Cardiac fibroblast (primary cell): ENCODE measurements at places on chromosomes 7 and 10.

GRCh38 chr10:34505338-34505737 is 309.8 kb downstream of the PARD3 start:
- DNase-seq, result no peak

GRCh38 chr7:129865925-129866201 is 86.9 kb downstream of the UBE2H start:
- DNase-seq, result no peak

DNA sequence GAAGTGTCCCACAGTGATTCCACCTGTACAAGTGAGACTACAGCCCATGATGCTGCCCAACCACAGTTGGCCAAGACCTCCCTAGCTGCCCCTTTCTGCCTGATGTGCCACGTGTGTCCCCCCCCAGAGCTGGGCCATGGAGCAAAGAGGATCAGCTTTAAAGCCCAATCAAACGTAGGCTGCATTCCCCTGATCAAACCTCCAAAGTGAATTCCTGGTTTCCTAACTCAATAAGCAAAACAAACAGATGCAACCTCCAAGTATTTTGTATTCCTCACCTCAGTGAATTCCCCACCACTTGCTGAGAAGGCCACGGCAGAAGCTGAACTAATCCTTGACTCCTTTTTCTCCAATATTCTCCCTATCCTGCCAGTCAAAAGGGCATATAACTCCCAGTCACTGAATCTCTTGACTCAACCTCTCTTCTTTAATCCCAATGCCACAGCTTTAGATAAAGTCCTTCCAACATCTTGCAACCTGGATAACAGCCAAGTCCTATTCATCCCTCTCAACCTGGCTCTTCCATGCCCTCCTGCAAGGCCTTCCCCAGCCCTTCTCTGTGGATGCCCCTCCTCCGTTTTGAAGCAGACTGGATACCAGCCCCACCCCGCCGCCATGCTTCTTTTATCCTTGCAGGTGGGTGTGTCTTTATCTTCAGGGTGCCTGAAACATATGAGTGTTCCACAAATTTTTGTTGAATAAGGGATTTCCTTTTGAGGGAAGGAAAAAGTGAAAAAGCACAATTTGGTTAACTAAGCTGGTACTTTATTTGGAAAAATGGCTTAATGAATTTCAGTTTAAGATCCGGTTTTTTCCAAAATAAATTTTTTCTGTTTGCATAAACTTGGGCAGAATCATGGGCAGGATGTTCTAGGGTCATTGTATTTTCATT is 285.2 kb upstream of the MKLN1 start:
- no peak for DNase-seq

GRCh38 chr7:156668130-156668741 is 27.7 kb downstream of the RNF32 start:
- DNase-seq, result peak; percentile 25

GRCh38 chr7:128407751-128408708 is 1.8 kb downstream of the IMPDH1 start:
- DNase-seq, result no peak

GRCh38 chr7:13839063-13839462 is 150.4 kb downstream of the ETV1 start:
- DNase-seq, result no peak

DNA sequence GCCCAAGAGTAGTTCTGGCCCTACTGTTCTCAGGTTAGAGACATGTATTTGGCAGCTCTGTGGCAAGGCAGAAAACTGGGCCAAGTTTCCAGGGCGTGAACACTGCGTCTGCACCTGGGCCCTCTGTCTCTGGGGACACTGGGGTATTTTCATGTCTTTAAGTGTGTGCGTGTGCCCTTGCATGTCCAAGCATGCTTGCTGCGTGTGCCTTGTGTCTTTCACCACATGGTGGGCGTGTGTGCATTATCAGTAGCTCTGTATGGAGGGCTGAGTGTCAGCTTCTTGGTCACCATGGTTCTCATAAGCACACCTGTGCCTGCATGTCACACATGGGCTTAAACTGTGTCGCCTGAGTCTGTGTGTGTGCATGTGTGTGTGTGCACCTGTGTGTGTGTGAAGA is 69.3 kb downstream of the HIPK2 start:
- DNase-seq, result no peak

DNA sequence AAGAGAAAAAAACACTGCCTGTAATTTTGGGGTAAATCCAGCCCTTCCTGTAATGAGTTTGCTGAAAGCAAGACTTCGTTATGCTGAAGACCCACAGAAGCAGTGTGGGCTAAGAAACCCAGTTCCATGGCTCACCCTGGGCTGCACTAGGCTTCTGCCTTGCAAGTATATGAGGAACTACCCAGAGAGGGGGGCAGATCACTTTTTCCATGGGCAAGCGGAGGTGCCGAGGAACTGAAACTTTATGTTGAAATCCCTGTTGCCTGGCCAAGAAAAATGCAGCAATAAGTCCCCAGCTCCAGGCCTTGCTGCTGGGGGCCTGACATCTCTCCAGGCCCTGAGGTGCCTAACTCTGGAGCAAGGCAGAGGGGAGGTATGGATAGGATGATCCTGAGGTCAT is 8.5 kb downstream of the RASSF4 start:
- DNase-seq, result peak; percentile 66

DNA sequence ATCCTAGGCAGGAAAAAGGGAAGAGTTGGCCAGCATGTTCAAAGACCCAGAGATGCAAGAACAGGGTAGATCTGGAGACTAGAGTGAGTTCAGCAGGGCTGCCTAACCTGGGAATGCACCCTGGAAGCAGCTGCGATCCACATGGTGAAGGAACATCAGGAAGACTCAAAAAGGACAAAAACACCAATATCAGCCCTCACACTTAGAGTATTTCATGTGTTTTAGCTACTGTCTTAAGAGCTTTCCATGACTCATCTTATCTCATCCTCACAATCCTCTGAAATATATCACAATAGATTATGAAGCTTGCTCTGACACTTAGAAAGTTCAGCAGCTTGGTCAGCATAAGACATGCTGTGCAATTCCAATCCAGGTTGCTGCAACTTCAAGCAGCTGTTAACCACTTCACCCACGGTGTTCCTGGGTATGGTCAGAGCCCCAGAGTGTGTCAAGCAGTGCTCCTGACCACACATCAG is 380.9 kb downstream of the PARD3 start:
- peak; percentile 68 for DNase-seq

DNA sequence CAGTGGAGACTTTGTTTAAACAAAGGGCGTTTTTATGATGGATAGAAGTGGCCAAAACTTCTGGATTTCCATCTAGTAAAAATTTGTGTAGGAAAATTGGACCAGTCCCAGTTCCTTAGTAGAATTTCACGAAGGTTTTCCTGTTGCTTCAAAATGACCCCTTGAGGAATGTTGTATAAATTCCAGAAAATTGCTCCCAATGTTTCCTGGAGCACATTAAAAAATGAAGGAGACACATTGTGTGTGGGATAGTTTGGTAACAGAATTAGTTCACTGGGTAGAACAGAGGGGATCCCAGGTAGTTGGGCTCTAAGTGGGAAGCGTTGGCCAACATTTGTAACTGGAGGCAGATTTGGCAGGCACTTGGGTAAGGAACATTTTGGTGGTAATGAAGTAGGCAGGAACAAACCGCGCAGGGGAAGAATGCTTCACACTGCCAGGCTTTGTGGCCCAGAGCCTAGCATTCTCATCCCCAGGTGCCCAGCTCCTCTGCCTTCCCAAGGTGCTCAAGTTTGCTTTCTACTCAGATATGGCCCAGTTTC is 758.6 kb downstream of the AUTS2 start:
- DNase-seq, result no peak

- no peak for DNase-seq
Observed at GRCh38 chr7:70352906-70353305, 754.6 kb downstream of the AUTS2 start.

GRCh38 chr7:98788966-98789365 is 80.8 kb downstream of the TMEM130 start:
- peak; percentile 56 for DNase-seq

DNA sequence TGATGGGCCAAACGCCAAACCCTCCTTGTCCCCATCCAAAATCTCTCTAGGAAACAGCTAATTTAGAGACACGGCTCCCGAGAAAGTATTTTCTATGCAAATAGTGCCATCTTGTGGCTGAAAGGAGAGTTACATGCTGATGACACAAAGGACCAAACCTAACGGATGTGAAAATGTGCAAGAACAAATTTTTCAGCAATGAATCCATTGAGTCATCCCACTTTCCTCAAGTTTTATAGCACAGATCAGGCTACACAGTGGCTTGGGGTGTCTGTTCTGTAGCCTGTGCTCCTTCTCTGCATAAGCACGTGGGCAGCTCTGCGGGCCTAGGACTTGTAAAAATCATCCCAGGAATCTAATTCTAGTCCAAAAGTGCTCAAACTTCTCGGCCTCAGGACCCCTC is 154.8 kb upstream of the PRR15 start:
- peak; percentile 90 for DNase-seq

GRCh38 chr7:44757739-44758138 is 9.1 kb downstream of the ZMIZ2 start:
- no peak for DNase-seq

DNA sequence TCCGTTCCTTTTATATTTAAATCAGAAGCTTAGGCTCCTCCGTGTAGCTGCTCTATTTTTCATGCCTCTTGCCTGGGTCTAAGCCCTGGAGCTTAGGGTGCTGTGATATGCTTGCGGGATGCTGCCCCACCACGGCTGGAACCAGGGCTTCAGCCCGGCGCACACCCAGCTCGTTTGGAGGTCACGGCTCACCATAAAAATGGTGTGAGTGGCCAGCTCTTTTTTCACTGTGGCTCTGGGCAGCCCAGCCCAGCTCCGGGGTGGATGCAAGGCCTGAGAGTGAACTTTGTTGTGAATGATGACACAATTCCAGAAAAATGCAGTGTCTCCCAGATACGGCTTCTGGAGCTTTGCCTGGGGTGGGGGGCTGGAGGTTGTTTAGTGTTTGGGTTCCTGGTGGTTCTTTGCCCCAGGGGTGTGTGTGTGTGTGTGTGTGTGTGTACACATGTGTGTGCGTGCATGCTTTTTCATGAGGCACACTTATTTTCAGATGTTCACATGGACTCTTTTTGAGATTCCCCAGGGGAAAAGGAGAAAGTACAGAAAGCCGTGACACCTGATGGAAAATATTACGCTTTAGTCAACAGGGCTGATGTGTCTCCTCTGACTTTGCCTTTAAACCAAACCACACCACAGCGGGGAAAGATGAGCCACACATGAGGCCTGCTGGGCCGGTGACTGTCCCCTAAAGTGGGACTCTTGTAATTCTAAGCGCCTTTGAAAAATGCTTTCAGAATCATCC is 46.2 kb downstream of the GRK5 start:
- peak; percentile 96 for DNase-seq

GRCh38 chr7:55504967-55505658 is 67.2 kb downstream of the VOPP1 start:
- DNase-seq, result no peak

GRCh38 chr10:125515571-125515970 is 167.4 kb downstream of the TEX36 start:
- DNase-seq, result no peak

DNA sequence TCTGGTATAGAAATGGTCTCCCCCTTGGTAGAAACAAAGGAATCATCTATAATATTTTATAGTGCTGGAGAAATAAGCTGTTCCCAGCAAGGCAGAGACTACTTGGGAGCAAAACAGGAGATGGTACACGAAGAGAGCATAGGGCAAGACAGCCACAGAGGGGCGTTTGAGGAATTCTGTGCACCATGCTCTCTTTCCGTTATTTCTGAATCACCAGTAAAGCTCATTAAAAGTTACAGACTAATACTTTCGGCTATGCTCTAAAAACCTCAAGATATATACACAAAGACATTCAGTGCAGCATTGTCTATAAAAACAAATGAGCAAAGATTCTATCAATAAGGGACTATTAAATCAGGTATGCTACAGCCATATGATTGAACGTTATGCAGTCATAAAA is 68.5 kb upstream of the FHIP2A start:
- no peak for DNase-seq

DNA sequence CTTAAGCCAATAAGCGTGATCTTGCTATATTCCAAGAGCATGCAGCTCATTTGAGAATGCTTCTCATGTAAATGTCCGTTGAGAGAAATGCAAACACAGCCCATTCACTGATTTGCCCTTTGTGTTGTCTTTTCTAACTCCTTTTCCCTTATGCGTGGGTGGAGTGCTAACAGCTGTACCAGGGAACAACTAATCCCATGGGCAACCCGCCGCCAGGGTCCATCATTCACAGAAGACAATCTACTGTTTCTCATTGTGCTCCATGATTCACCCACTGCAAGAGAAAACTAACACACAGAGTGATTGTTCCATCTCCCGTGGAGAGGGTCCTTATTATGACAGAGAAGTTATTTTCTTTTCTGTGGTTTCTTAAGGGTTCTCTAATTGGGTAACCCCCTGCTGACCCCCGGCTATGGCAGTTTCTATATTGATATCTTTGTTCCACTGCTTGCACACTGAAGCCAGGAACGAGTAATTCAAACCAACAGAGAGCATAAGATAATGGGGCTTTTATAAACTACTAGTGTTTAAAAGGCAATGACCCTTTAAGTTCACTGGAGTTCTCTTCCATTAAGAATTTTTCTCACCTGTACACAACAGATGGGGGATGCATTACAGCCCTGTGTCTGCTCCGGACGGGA is 298.7 kb downstream of the BAMBI start:
- DNase-seq, result peak; percentile 59

DNA sequence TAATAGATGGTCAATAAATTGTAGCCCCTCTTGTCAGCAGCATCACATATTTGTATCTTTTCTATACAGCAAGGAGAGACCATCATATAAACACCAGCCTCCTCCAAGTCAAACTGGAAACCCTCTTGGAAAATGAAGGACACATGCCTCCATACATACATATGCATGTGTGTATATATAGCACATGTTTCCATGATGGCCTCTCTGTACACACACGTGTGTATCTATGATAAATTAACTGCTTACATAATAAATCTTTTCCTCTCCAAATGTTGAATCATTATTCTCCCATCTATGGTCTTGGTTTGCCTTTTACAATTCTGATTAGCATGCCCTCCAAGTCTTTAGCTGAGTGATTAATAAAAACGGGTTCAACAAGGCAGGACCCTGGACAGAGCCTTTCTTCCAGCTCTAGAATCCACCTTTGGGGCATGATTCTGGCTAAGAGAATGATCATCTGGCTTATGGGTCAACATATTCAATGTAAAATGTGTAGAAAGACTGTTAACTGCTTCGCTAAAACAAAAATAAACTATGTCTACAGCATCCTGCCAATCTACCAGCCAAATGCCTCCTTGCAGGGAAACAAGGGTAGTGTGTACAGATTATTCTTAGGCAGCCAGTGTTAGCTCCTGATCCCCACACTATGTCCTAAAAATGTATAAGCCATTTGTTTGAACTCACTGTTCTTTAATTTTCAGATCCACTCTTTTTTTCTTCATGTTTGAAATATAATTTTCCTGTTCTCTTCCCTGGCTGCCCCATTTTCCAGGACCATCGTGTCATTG is 70.0 kb downstream of the CRTAC1 start:
- DNase-seq, result no peak

DNA sequence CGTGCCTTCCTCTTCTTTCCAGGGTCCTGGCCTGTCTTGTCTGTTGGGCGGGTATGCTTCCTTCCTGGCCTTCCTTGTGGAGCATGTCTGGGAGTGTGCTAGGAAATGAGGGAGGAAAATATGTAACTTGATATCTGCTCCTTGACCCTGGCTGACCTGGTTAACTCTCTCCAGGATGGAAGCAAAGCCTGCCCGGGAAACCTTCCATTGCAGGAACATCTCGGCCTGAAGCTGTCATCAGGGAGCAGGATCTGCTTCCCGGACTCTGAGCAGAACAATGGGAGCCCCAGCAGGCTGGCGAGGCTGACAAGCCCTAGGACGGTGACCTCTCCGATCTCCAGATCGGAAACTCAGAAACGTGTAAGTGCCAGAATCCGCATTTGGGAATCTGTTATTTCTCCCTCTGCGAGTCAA is 340.3 kb downstream of the FRMD4A start:
- peak; percentile 58 for DNase-seq
